Right atrium auricular region (tissue), 2 donors: ENCODE measurements at places on chromosomes 4 and X. TPM values are rescaled to one million over a fixed set of nuclear protein-coding genes. Genes with fewer than 3 reads are reported as not detected.

DNA sequence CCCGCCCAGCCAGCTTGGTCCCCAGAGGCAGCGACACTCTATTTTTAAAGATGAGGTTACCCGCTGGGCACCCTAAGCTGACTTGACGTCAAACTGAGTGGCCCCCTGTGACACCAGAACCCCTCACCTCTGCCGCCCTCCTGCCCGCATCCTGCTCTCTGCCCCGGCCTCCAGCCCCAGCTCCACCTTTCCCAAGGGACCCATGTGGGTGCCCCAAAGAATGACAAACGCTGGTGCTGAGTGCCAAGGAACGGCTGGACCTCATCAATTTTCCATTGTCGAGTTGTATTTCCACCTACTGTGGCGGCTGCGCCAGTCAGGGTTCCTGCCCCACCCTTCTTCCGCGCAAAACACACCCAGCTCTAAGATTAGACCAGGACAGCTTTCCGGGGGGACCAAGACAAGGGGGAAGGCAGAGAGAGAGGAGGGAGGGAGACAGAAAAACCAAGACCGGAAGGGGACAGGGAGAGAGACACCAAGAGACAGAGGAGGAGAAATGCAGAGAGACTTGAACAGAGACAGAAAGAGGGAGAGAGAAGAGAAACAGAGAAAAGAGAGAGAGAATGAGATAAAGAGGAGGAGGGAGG lies 2.0 kb downstream of the PRKX start:
- no peaks in the 10 kb centered on the region for H3K27me3 ChIP-seq
- DNase-seq, result no peak
- H3K4me3 ChIP-seq, result peak overlapping the region; percentile 49
- no peaks in the 10 kb centered on the region for H3K4me1 ChIP-seq
- no peaks in the 10 kb centered on the region for H3K36me3 ChIP-seq

GRCh38 chr4:183335369-183335940 lies 13.2 kb upstream of the CLDN24 start:
- DNase-seq, result no peak
- H3K27ac ChIP-seq, result no peak overlapping the region
- no peaks in the 10 kb centered on the region for H3K36me3 ChIP-seq
- H3K4me1 ChIP-seq, result no peaks in the 10 kb centered on the region

- DNase-seq, result no peak
- no peaks in the 10 kb centered on the region for H3K36me3 ChIP-seq
- H3K4me1 ChIP-seq, result no peaks in the 10 kb centered on the region
- no peak overlapping the region for H3K27ac ChIP-seq
Observed at GRCh38 chr4:53997898-53998297, 66.5 kb downstream of the CHIC2 start.

GRCh38 chrX:17621566-17622270 lies 115.6 kb upstream of the SCML1 start:
- H3K27me3 ChIP-seq, result no peaks in the 10 kb centered on the region
- no peak for DNase-seq
- H3K4me3 ChIP-seq, result no peak overlapping the region
- H3K4me1 ChIP-seq, result no peaks in the 10 kb centered on the region

DNA sequence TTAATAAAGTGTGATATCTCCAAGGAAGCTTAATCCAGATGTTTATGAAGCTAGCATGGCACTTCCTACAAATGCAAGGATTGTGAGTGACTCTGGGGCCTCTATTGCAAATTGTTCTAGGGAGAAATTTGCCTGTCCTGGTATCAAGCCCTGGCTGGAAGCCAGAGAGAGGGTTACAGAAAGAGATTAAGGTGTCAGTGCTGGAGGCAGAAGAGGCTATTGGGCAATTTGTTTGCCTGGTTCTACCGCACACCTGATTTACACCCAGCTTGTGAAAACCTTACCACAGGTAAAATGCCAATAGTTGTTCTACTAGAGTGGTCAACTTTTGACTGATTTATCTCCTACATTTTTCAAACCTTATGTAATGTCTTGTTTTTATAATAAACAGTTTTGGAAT lies 186.7 kb upstream of the FAT1 start:
- H3K4me1 ChIP-seq, result no peaks in the 10 kb centered on the region
- no peak overlapping the region for H3K27ac ChIP-seq
- H3K4me3 ChIP-seq, result no peak overlapping the region
- H3K36me3 ChIP-seq, result no peaks in the 10 kb centered on the region
- no peaks in the 10 kb centered on the region for H3K27me3 ChIP-seq

- H3K4me1 ChIP-seq, result no peaks in the 10 kb centered on the region
- H3K27me3 ChIP-seq, result no peaks in the 10 kb centered on the region
- H3K4me3 ChIP-seq, result no peak overlapping the region
- no peak overlapping the region for H3K27ac ChIP-seq
Observed at GRCh38 chr4:94870146-94870545, 112.4 kb downstream of the BMPR1B start.

- H3K27ac ChIP-seq, result no peak overlapping the region
- no peak for DNase-seq
- H3K4me3 ChIP-seq, result no peak overlapping the region
- H3K27me3 ChIP-seq, result no peaks in the 10 kb centered on the region
- H3K36me3 ChIP-seq, result no peaks in the 10 kb centered on the region
Observed at GRCh38 chr4:5220028-5220427, 168.7 kb downstream of the STK32B start.

ARHGEF38 gene
- not detected for total RNA-seq

CPZ gene
- total RNA-seq, result 0.90 TPM

C4orf46 gene
- total RNA-seq, result 3.2 TPM
